Fibroblast of skin of abdomen (primary cell): ENCODE measurements at places on chromosomes 6 and 20.

DNA sequence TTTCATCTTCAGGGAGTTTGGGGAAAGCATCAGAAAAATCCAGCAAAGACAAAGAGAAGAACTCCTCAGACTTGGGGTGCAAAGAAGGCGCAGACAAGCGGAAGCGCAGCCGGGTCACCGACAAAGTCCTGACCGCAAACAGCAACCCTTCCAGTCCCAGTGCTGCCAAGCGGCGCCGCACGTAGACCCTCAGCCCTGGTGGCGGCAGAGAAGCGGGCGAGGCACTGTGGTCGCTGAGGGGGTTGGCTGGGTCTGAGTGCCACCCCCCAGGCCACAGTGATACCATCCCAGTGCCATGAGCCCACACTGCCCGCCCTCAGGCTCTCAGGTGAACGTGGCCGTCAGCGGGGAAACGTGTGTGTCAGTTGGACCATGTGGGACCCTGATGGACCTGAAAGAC, 3.2 kb downstream of the MRGBP start:
- DNase-seq = no peak

DNA sequence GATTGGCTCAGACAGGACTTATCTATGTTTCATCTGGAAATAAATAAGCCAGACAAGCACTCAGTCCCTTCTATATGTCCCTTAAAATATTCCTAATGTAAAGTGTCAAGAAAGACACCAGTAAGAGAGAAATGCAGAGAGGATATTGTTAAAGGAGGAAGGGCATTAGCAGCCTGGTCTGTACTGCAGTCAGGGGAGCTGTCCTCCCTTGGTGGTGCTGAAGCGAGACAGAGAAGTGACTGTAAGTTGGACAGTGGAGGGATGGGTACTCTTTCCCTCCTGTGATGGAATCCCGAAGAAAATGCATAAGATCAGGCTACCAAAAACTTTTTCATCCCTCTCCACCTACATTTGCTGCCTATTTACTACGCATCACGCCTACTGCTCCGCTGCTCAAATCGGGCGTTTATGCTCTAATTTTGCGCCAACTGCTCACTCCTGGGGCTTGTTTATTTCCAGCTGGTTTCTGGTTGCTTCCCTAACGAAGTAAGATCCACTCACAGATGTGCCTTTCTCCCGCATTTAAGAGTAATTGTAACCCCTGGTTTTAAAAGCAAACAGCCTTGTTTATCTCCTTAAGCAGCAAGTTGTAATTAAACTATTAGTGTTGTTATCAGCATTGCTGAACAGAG, 35.2 kb downstream of the PHACTR1 start:
- DNase-seq = peak; percentile 65

- DNase-seq = no peak
Observed at GRCh38 chr20:38156280-38156679, 8.8 kb downstream of the TGM2 start.

DNA sequence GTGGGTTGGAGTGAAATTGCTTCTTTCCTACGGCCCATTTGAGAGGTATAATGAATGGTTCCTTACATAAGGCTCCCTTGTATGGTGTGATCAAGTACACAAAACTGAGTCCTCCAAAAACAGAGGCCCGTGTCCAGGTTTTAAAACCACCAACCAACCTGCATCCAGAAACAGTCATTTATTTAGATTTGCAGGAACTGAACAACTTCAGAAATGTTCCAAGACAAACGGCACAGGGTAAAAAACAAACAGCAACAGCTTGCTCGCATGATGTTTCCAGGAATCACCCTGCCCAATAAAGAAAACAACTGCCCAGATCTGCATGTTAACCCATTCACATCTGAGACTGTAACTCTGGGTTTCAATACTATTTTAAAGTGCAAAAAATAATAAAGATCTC, 40.2 kb upstream of the TRAM2 start:
- no peak for DNase-seq

- no peak for DNase-seq
Observed at GRCh38 chr20:34318609-34319443, 15.7 kb upstream of the AHCY start.

DNA sequence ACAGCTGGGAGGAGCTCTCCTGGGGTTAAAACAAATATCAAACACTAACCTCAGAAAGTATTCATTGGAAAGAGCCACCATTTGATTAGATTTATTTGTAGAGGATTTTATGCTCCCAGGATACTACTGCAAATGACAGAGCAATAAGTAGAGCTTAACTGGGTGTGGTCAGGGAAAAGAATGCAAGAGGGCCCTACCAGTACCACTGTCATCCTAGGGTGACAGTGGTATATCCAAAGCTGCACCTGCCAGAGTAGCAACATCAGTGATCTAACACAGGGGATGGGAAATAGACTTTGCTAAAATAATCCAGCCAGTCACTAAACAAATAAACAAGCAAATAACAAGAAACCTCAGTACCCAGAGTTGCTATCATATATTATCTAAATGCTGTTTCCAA, 29.7 kb downstream of the ERGIC3 start:
- DNase-seq = no peak

GRCh38 chr6:106103728-106104109, 17.6 kb downstream of the PRDM1 start:
- DNase-seq = no peak

GRCh38 chr20:62710886-62711702, 2.5 kb downstream of the NTSR1 start:
- DNase-seq = no peak

DNA sequence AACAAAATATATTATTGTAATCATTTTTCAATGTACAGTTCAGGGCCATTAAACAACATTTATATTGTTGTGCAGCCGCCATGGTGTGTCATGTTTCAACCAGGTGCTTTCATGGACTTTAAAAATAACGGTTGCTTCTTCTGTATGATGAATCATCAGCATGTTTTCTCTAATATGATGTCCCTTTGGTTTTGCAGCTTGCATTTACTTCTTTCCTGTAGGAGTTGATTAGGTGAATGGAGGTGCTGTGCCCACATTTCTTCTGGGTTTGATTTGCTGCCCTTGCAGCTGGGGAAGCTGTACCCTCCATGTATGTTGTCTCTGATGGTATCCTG, 54.9 kb upstream of the TULP4 start:
- no peak for DNase-seq

GRCh38 chr6:124033501-124033900, 229.8 kb downstream of the NKAIN2 start:
- no peak for DNase-seq

GRCh38 chr20:56788671-56789610, 159.8 kb downstream of the TFAP2C start:
- DNase-seq = no peak

DNA sequence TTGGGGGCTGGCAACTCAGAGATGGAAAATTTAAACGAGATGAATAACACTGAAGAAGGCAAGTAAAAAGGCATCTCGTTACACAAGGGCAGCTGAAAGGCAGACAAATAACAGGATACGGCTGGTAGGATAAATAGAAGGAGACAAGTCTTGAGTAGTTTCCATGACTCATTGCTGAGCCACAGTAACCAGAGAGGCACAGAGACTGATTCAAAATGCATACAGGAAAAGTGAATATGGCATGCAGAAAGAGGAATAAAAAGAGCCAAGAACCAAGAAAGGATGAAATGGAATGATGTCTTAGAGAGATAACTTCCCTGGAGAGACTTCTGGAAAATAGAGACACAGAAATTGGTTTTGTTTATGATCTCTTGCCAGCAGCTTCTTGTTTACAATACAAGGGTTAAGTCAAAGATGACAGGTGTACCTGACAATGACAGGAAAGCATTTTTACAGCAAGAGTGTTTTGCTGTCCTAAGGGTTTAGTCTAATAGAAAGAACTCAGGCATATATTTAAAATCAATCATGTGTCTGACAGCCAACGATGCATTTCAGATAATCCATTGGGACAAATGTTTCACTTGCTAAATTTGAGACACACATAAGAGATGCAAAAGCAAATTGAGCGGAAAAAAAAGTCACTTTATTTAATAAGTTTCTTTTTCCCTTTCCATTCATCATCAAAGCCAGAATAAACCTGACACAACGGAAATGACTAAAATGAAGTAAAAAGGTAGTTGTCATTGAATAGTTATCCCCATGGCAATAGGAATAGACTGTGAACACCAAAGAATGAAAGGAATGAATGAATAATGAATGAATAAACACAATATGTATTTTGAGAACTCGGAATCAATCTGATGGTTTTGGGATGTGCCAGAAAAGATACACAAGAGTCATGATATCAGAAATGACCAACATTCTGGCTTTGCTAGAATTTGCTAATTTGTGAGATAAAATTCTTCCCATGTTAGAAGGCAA, 68.0 kb upstream of the KCNQ5 start:
- peak; percentile 87 for DNase-seq

- no peak for DNase-seq
Observed at GRCh38 chr6:33241968-33242367, 29.7 kb downstream of the VPS52 start.

GRCh38 chr6:140012150-140012549, 637.7 kb upstream of the CITED2 start:
- DNase-seq = no peak
